ENCODE measurements at places on chromosomes 12 and 14.
A peak's percentile ranks its signal among the peaks of the same experiment; 100 is the strongest.

- peak; percentile 22 for DNase-seq
These were observed 834 bp downstream of the COCH start for GRCh38 chr14:30874999-30875787.

DNA sequence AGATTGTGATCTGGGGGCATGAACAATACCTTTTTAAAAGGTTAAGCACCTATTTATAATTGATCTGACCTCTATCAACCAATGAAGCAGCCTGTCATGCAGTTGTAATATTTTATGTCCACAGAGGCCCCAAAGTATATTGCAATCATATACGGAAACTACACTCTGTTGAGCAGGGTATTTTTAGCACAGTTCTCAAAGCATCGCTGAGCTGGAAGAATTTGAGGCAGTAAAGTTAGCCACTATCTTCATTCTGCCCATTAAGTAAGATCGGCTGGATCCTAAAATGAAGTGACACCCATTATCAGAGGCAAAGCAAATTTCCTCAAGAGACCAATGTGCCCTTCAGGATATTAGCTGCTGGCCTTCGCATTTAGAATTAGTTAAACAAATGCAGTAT lies 47.7 kb upstream of the GRIP1 start:
- no peak for DNase-seq

DNA sequence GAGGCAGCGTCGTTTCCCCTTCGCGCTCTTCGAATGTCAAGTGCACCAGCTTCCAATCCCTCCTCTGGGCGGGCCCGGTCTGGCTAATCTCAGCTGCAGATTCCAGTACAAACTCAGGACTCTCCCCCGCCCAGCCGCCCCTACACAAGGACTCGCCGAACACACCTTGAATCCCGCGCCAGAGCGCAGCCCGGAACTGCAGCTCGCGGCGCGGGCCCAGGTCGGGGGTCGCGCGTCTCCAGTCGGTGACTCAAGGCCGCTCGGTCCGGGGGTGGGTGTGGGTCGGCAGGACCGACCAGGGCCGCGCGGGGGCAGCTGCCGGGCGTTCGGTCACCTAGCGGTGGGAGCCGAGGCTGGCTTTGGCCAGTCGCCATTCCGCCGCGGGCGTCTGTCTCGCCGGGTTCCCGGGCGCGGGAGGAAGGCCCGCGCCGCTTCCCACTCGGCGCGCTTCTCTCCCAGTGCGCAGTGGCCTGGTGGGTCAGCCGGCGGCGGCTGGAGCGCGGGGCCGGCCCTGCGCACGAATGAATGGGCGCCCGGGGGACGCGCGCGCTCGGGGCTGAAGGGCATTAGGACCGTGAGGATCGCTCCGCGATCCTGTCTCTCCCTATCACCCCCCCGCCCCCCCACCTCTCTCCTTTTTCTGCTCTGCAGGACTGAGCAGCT lies at the start of gene GALNT16:
GALNT16 (plus strand) TSS at position 632 of the 663 bp plus-strand sequence. CDS start 133 bp downstream, outside the sequence.
- DNase-seq, result peak; percentile 38

- no peak for DNase-seq
These were observed 32.7 kb downstream of the DIP2B start for GRCh38 chr12:50537538-50537919.

GRCh38 chr12:51910691-51911090 lies 3.4 kb downstream of the ACVRL1 start:
- no peak for DNase-seq

DNA sequence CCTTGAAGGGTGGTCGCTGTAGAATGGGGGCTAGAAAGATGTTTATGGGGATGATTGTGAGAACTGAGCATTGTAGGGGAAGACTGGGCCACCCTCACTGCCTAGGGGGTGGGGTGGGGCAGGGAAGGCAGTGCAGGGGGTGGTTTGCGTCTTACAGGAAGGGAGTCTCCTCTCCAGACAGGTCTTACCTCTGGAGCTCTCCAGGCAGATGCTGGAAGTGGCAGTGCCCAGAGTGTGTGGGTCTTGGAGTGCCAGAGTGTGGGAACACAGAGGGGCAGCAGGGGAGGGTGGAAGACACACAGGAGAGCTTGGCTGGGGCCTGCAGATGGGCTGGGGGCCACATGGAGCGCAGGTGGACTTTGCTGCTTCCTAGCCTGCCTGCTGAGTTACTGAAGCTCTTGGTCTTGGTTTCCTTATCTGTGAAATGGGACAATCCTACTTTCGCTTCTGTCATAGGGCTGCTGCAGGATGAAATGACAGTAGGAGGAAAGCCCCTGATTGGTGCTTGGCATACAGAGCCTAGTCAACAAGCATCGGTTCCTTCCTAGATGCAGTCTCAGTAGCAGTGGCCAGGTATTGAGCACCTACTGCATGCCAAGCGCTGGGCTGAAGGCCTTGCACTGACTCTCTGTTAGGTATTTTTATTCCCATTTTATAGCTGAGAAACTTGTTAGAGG lies 118.3 kb downstream of the SLC25A47 start:
- no peak for DNase-seq

DNA sequence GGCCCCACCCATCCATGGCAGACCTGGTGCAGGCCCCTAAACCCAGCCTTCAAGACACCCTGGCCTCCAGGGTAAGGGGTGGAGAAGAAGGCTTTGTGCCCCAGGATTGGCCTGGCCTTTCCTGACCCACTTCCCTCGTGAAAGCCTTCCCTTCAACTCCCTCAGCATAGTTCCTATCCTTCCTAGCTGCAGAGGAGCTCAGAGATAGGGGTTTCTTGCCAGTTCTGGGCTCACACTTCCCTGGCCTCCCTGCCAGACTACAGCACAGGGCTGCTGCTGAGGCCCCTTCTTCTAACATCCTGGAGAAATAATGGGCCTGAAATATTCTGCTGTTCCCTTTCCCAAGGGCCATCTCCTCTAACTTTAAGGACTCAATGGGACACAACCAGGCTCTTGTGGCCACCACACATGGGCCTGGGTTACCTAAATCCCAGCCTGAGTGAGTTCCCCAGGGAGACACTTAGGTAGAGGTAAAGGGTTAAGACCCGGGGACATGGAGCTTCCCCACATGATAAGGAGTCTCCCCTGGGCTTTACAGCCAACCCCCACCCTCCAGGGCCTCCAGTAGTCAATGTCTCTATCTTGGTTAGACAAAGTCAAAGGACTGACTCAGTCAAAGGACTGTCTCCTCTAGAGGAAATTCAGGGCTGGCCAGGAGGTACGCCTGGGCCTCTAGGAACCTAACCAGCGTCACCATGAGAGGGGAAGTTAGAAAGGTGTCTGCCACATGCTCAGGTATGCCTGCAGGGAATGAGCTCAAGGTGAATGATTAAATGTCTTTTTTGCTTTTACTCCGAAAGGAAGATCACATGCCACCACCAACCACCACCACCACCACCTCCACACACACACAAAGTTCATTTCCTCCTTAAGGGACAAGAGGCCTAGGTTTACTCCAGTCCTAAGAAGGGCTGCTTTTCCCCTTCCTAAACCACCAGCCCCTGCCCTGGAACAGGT lies 7.1 kb downstream of the ZFP36L1 start:
- DNase-seq, result no peak

GRCh38 chr12:6956021-6956727 lies 5.0 kb downstream of the PTPN6 start:
- DNase-seq, result no peak

GRCh38 chr14:49879646-49880204 lies 13.2 kb upstream of the ARF6 start:
- DNase-seq, result no peak

DNA sequence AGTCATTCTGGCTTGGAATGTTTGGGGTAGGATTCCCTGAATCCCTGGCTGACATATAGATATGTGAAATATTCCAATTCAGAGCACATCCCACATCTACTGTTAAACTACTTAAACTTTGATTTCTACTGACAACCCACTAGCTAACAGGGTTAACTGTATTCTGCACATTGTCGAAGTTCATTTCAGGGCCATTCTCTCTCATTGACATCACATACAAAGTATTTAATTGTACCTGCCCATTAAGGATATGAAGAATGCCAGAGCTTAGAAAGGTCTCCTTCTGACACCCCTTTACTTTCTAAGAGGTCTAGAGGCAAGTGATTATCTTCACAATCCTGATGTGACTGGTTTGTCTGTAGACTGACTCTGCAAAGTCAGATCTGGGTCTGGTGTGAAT lies 2.8 kb upstream of the DCN start:
- DNase-seq, result no peak

DNA sequence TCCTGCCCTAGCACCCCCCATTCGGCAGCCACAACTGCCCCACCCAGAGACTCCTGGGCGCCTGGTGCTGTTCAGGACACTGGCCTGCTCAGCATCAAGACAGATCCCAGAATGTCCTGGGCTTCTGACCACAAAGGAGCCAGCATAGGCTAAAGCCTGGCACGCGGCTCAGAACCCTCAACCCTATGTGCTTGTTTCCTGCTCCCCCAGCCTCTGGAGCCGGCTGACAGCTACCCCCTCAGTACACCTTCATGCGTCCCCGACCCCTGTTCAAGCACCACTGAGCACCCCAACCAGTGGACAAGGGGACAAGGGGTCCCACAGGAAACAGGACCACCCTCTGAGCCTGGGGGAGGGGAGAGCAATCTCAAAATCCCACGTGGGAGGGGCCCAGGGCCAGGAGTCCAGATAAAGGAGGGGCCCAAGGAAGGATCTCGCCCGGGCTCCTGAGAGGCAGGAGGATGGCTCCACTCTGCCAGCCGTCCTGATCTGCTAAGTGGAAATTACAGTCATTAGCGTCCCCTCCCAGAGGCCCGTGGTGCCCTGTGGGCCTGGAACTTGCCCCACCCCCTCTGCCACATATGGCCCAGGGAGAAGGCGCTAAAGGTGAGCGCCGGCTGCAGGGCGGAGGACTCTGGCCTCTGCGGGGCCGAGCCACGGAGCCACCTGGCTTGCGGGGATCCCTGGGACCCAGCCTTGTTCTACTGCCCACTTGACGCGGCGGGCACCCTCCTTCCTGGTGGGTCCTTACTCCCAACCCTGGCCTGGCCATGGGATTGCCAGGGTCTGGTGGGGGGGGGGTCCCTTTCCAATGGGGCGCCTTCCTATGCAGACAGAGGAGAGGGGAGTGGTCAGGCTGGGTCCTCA lies 27.2 kb upstream of the GPR132 start:
- no peak for DNase-seq

- no peak for DNase-seq
These were observed 31.7 kb downstream of the ANO4 start for GRCh38 chr12:100826323-100826722.

GRCh38 chr12:47393403-47393790 lies 312.4 kb downstream of the RPAP3 start:
- no peak for DNase-seq
